Retinal pigment epithelial cell (primary cell): ENCODE measurements at places on chromosomes 7 and 10.
A peak's percentile ranks its signal among the peaks of the same experiment; 100 is the strongest.

DNA sequence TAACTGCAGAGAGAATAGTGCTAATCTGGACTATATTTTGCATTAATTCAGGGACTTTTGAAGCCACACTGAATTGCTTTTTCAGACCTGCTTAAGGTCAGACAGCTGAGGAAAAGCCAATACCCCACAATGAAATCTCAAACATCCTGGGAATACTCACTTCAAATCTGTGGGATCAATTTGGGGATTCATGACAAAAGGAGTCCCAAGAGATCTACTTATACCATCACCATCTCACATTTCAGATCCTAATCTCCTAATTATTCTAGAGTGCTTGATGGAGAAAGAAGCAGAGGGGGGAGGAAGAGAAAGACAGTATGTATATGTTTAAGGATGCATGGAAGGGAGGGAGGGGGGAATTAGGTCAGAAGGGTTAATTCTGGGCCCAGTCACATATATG lies 202.2 kb downstream of the CACNA2D1 start:
- no peak for DNase-seq

- no peak for DNase-seq
Observed at GRCh38 chr10:105189463-105189800, 548.3 kb downstream of the SORCS3 start.

DNA sequence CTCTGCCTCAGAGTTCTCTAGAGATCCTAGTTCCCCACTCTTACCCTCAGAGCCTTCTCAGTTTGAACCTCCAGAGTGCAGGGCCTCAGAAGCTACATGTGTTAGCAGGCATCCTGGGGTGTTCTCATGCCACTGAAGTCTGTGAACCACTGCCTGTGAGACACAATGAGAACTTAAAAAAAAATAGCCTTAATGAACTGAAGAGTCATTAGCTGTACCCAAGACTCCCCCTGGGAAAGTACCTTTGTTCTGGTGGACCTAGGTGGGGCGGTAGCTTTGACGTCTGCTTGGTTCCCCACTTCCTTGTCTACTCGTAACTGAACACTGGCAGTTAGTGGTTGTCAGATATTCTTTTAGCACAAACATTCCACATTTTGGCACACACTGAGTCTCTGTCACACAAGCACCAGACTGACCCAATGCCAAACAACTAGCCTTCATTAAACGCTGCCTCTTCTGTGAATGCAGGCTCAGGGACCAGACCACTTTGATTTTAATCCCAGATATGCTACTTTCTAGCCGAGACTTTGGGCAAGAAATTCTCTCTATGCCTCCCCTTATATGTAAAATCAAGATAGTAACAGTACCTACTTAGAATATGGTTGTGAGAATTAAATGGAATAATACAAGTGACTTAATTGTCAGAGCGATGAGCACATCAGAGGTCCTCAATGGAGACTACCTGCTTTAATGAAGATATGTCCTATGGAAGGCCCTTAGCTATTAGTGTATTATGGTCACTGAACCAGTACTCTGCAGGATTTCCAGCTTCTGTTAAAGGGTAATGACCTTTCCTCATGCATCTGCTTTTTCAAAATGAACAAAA lies 75.3 kb upstream of the CC2D2B start:
- no peak for DNase-seq

- no peak for DNase-seq
Observed at GRCh38 chr7:1560620-1561031, 4.6 kb upstream of the TMEM184A start.

DNA sequence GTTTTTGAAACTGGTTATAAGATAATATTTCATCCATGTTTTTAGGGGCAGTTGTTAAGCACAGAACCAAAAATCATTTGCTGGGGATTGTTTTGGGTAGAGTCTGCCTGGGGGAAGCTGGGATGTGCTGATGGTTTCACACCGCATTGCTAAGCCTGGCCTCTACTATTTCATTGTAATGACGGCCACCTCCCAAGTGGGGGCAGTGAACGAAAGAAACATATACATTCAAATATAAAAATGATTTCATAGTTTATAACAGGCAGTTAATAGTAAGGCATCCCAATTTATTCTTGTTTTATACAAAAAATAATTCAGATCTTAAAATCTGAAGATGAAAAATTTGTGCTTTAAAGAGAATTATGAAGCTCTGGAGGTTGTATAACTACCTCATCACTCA lies 750.8 kb downstream of the REEP3 start:
- no peak for DNase-seq

GRCh38 chr10:31808258-31809218 lies 120.1 kb downstream of the ARHGAP12 start:
- DNase-seq, result peak; percentile 35

- DNase-seq, result no peak
Observed at GRCh38 chr10:47376522-47377220, 7.4 kb downstream of the ZNF488 start.

GRCh38 chr10:128897401-128898129 lies 569.5 kb upstream of the MGMT start:
- DNase-seq, result no peak

- no peak for DNase-seq
Observed at GRCh38 chr10:3333426-3333825, 160.8 kb upstream of the PITRM1 start.

DNA sequence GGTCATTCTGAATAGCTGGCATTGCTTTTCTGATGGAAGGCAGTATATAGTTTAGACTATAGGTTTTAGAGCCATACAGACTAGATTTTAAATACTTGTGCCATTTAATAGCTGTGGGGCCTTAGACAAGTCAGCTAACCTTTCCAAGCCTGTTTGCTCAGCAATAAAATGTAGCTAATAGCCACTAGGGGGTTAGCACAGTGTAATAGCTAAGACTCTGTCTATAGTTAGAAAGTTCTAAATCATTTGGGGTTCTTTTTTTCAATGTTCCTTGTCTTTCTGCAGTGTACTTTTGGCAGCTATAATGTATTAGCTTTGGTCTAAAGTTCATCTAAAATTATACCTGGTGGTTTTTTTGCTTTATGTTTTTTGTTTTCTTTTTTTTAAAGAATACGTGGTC lies 7.5 kb upstream of the KIFBP start:
- no peak for DNase-seq

GRCh38 chr10:106255111-106255678 lies 909.3 kb downstream of the SORCS1 start:
- no peak for DNase-seq

DNA sequence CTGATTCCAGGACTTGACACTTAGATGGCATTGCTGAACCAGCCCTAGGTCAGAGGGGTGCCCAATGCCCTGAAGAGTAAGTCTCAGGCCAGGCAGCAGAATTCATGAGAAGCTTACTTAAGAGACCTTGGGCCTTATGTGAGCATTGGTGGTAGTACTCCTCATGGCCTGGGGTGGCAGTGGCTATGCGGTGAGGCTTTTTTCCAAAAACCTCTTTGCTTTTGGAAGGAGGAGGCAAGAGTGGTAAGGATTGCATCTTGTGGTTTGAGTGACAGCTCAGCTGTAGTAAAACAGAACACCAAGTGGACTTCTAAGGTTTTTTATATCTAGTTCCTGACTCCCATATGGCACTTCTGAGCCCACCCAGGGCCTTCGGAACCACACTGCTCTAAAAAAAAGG lies 459.0 kb upstream of the STEAP1 start:
- DNase-seq, result no peak

GRCh38 chr10:94631077-94631875 lies 52.3 kb upstream of the CYP2C18 start:
- DNase-seq, result no peak

- DNase-seq, result no peak
Observed at GRCh38 chr10:132697578-132698200, 88.3 kb downstream of the NKX6-2 start.

GRCh38 chr7:4739528-4739992 lies 35.9 kb upstream of the AP5Z1 start:
- DNase-seq, result no peak

DNA sequence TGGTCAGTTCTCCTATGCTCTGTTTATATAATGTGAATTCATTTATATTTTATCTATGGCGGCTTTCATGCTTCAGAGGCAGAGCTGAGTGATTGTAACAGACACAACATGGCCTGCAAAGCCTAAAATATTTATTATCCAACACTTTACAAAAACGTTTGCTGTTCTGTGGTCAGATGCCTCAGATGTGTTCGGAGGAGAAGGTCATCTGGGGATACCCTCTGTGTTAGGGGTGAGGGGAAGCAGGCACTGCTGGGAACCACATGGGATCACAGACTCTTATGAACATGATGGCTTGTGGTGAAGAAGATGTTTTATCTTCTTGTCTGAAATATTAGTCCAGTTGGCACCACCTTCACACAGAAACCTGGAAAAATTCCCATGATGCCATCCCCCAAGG lies 203.4 kb downstream of the PHTF2 start:
- DNase-seq, result no peak

DNA sequence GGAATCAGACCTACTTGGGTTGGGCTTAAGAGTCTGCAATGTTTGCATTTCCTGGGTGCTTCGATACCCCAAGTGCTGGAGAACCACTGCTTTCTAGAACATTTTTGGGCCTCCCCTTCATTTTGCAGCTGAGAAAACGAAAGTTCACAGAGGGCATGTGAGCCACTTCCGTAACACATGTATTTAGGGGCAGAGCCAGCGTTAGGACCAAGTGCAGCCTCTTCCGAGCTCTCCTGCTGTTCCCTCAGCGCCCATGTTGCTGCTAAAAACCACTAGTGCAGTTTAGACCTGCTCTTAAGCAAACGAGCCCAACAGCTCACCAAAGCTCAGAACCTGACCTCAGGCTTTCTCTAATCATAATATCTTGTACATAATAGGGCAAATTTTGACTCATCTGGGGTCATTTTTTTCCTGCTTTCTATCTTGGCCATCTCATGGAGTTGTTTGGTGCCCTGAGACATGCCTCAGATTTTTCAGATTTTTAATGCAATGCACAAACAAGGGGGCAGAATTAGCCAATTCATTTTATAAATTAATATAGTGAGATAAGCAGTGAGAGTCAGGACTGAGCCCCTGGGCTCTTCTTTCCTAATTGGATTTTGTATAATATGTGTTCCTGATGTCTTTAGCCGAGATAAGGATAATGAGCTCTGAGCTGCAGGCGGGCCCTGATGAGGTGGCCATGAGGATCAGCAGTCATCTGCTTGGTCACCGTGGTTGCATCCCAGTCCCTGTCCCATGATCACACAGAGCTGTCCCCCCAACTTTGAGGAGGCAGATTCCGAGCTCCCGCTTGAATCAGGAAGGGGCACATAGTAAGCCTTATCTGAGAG lies 12.9 kb downstream of the BAG3 start:
- DNase-seq, result no peak

GRCh38 chr7:12865593-12865992 lies 178.2 kb downstream of the ARL4A start:
- peak; percentile 65 for DNase-seq

GRCh38 chr10:119365773-119366599 lies 158.6 kb downstream of the GRK5 start:
- no peak for DNase-seq

DNA sequence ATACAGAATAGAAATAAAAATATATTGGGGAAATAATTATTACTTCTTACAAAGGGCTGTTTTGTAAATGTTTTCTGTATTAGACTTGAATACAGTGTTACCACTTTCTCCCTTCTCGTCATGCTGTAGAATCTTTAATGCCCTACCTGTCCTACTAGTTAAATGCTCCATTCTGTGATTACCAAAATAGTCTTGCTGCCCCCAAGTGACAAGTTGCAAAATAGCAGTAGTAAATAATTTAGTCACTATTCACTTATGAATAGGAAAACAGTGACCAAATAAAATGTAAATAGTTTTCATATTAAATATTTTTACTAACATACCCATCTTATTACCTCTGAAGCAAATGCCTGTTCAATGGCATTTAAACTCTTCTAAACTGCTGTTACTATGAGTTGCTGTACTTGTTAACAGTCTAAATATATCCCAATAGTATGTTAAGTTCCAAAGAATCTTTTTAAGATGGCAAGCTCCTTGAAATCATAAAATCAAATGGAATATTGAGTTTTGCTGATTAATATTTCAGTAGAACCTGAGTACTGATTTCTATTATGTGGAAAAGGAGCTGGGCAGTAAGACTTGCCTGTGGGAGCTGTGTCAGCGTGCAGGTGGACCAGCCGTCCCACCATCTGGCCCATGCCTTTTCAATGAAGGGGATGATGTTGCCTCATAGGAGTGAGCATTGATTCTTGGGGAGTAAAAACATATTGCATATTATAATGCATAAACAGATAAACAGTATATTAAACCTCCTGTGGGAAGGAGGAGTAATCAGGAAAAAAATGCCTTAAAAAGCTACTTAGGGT lies 18.1 kb upstream of the OIT3 start:
- DNase-seq, result peak; percentile 3
